ENCODE measurements at places on chromosomes 7 and 10.

GRCh38 chr10:110216942-110217661 is 9.7 kb downstream of the MXI1 start:
- DNase-seq, result peak; percentile 60

GRCh38 chr7:41709621-41710020 is 6.7 kb upstream of the INHBA start:
- DNase-seq, result no peak

DNA sequence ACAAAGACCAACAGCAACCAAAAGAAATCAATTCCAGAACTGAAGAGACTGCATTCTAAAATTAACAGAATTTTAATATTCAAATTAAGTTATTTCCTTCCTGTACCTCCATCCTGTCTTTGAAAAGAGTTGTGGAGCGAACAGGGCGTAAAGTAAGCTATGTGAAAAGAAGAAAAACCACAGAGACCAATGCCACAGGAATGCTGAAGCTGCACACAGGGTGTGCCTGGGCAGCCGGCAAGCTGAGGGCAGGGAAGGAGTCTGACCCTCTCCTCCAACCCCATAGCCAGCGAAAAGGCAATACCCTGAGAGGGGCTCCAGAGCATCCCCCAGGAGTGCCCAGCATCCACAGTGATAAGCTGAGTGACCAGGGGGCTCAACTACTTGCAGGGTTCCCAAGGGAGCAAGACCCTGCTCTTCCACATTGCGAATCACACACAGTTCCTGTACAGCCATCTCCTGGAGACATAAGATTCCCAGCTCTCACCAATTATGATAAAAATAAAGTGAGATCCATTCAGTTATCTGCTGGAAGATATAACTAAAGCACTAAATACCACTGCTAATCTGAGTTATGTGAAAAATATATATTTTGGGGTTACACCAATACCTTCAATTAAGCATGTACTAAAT is 93.8 kb downstream of the PARD3 start:
- no peak for DNase-seq

DNA sequence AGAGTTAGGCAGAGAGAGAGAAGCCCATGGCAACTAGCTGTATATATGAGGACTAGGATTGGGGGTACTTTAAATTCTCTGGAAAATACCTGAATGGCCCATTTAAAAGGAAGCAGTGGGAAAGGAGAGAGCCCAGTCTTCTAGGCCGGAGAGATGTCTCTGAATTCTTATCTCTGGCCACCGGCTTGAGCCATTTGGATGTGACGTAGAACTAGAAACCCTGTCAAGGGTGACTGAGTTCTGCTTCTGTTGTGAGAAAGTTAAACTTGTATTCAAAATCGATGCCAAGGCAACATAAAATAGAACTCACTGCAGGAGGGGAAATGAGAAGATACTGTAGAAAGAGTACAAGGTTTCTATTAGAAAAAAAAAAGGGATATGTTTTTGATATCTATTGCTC is 6.3 kb upstream of the GSTK1 start:
- DNase-seq, result peak; percentile 37

- peak; percentile 22 for DNase-seq
Measured at GRCh38 chr10:3248526-3249306, 76.1 kb upstream of the PITRM1 start.

DNA sequence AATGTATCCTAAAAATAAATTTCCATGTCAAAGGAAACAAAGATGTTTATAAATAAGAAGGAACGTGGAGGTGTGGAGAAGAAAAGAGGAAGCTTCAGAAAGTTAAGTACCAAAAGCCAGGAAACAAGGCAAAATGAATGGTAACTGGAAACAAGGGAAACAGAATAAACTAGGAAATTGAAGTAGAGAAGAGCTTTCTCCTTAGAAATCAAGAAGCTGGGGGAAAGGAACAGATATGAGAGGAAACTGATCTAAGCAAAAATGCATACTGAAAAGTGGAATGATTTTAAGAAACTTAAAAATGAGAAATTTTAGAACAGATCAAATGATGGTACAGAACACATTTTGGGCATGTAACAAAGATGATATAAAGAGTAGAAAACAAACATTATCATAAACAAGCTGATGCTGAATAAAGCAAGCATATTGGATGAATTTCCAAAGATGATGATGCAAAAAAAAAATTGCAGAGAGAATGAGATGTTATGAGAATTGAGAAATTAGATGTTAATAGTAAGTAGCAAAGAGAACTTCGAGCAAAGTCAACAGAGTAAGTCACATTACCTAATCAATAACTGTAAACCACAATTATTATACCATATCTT is 1.9 kb downstream of the BRAF start:
- DNase-seq, result no peak

- DNase-seq, result no peak
Measured at GRCh38 chr7:43099750-43100149, 12.7 kb upstream of the HECW1 start.

GRCh38 chr10:72340510-72341261 is 14.0 kb downstream of the DNAJB12 start:
- DNase-seq, result peak; percentile 89

- no peak for DNase-seq
Measured at GRCh38 chr7:134186801-134187200, 59.7 kb downstream of the LRGUK start.

DNA sequence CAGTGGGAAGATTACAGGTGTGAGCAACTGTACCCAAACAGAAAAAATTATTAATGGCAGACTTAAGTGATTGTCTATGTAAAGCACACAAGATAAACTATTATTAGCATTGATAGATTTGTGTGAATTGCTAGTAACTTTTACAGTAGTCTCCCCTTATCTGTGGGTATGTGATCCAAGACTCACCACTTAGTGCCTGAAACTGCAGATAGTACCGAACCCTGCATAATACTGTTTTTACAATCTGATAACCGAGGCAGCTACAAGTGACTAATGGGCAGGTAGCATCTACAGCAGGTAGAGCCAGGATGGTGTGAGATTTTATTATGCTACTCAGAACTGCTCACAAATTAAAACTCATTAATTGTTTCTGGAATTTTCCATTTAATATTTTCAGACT is 31.5 kb downstream of the MPLKIP start:
- no peak for DNase-seq

GRCh38 chr10:127474501-127474900 is 74.6 kb upstream of the NPS start:
- DNase-seq, result no peak

DNA sequence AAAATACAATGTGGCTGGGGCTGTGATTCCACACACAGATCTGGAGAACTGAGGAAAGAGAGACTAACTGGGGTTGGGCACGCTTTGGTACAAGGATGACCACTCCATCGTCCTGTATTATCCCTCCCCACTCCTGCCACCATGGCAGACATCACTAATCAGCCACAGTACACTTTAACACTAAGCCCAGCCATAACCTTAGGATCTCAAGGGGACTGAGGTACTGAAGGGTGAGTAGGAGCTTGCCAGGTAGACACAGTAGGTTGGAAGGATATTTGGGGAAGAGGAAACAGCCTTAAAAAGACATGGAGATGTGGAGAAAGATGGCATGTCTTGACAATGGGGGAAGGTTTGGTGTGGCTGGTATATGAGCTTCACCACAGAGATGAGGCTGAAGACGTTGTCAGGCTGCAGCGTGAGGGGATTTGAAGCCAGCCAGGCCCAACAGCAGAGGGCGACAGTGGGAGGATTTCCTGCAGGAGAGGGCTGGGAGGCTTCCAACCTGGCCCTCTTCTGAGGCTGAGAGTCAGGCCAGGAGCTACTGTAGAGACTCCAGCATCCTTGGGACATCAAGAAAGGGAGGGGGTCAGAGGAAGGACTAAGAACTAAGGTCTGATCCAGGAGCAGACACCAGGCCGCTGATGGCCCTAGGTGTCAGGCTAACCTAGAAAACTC is 58.6 kb upstream of the COL13A1 start:
- DNase-seq, result peak; percentile 50

DNA sequence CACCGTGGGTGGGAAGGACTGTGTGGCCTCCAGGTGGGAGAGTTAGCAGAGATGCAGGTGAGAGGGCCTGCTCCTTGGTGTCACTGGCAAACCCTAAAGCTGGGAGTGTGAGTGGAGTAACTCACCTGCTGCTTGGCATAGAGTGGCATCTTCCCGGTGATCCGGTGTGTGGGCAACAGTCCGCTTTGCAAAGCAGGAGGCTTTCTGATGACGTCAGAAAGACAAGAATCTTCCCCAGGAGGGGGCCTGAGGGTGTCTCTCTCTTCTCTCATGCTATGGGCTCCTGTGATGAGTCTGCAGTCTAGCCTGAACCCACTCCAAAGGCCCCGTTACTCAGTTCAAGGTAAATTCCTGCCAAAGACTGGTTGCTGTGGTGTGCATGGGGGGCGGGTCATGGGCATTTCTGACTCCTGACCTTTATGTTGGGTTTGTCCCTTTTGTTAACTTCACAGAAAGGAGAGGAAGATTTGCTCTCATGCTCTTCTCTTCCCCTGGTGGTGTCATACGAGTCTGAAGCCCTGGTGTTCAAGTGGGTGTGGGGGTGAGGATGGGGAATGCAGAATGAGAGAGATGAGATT is 187.9 kb downstream of the GATA3 start:
- no peak for DNase-seq

DNA sequence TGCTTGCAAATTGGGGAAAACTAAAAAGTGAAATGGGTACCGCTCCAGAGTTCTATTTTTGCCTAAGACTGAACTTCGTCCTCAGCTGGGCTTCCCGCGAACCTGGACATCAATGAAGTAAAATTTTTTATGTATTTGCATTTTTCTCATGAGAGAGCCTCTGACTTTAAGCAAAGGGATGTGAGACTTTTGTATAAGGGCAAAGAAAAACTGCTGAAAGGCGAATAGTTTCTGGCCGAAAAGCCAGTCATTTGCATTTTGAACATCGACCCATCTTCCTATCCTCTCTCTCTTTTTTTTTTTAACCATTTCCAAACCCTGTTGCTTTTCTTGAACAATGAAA is 573 bp downstream of the PMPCB start:
- no peak for DNase-seq

GRCh38 chr10:12509794-12510100 is 160.4 kb downstream of the CAMK1D start:
- no peak for DNase-seq

DNA sequence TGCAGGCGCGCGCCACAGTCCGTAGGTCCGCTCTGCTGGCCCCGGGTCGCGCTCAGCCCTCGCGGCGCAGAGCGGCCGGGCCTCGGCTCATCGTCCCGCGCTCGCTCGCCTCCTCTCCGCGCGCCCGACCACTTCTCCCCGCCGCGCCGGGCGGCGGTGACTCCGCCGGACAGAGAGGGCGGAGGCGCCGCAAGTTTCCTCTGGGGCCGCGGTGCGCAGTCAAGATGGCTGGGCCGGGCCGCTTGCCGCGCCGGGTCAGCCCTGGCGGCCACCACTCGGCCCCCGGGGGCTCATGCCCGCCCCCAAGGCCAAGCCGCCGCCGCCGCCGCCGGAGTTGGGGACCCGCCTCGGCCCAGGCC is 441 bp downstream of the FZD8 start:
- DNase-seq, result no peak

DNA sequence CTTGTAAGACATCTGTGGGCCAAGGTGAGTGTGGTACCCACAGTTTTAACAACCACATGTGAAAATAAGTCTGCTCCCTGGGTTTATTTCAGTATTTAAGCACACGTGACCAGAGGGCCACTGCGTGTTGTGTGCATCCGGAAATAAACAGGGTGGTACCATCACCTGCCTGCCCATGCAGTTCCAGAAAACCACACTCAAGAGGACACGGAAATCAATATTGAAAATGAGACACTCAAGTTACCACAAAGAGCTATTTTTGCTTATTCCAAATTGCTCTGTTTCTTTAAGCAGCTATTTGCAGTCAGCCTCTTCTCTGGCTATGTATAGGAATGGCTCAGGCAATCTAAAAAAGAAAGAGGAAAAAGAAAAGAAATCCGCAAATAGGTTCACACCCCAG is 71.8 kb upstream of the LOXL4 start:
- no peak for DNase-seq

DNA sequence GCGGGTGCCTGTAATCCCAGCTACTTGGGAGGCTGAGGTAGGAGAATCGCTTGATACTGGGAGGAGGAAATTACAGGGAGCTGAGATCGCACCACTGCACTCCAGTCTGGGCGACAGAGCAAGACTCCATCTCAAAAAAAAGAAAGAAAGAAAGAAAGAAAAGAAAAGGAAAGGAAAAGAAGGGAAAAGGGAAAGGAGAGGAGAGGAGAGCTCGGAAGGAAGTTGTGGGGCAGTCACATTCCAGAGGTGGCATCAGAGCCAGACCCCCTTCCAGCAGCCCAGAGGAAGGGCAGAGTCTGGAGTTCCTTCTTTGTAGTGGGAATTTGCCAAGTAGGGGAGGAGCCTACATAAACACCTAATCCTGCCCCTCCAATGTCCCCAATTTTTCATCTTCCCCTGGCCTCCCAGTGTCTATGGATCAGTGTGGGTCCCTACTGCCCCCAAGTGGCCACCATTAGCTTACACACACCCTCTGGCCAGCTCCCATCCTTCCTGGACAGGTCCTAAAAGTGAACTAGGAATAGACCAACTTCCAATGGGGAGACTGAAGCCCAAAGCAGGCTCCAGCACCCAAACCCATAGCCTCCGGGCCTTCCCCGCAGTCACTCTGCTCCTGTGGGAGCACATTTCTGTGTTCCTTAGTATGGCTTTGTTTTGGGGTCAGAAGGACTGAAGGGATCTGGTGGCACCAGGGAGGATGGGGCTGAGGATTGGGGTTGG is 39.6 kb upstream of the HSPB1 start:
- DNase-seq, result peak; percentile 81

GRCh38 chr10:130743751-130744271 is 567.7 kb downstream of the TCERG1L start:
- DNase-seq, result no peak

- DNase-seq, result peak; percentile 82
Measured at GRCh38 chr7:151315038-151315655, 26.5 kb upstream of the NUB1 start.

DNA sequence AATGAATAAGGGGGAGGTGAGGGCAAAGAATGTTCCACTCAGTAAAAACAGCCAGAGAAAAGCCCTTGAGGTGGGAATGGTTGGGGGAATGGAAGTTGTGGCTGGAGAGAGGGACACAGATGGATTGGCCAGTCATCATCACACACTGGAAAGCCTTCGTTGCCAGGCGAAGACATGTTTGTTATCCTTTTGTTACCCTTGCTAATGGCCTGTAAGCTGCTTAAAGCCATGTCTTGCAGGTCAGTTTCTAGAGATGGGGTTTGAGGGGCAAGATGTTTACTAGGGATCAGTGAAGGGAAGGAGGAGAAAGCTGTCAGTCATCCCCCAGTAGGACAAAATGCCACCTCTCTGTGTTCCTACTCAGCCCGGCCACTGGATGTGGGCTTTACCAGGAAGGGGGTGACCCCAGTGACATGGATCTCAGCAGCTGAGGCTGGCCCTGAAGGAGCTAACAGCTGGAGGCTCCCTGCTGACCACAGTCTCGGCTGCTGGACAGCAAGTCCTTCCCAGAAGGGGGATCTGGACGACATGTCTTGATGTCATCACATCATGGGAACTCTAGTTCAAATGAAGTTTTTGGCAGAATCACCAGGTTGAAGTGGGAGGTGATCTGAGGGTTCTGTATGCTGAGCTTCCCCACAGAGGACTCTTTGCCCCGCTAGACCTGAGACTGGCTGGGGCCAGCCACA is 66.2 kb downstream of the TBXAS1 start:
- DNase-seq, result no peak

DNA sequence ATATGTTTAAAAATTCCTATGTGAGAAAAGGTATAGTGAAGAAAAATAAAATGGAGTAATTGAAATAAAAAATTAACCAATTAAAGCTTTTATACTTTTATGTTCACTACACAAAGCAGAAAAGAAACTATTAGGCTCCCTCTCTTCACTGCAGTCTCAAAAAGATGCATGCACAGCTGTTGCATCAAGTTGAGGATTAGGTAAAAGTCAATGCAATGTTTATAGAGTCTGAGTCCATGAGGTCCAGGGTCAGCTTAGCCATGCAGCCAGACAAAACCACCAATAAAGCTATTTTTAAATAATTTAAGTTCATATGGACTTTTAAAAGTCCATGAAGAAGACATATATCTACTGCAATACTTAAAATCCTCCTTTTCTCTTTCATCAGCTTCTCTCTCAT is 31.1 kb upstream of the ING3 start:
- DNase-seq, result no peak

Measured in OCI-M1 (cell line).